Stimulated activated CD8-positive, alpha-beta memory T cell treated with anti-CD3 and anti-CD28 coated beads, Interleukin-7, amount 100 ng/mL, for 24 hours (primary cell): ENCODE measurements at places on chromosomes 5 and 9.

- no peak for DNase-seq
Observed at GRCh38 chr5:54611290-54611951, 93.9 kb downstream of the SNX18 start.

- DNase-seq, result no peak
Observed at GRCh38 chr5:130720355-130720754, 444.7 kb downstream of the HINT1 start.

GRCh38 chr5:172420235-172420939, 33.9 kb downstream of the SH3PXD2B start:
- DNase-seq, result no peak

DNA sequence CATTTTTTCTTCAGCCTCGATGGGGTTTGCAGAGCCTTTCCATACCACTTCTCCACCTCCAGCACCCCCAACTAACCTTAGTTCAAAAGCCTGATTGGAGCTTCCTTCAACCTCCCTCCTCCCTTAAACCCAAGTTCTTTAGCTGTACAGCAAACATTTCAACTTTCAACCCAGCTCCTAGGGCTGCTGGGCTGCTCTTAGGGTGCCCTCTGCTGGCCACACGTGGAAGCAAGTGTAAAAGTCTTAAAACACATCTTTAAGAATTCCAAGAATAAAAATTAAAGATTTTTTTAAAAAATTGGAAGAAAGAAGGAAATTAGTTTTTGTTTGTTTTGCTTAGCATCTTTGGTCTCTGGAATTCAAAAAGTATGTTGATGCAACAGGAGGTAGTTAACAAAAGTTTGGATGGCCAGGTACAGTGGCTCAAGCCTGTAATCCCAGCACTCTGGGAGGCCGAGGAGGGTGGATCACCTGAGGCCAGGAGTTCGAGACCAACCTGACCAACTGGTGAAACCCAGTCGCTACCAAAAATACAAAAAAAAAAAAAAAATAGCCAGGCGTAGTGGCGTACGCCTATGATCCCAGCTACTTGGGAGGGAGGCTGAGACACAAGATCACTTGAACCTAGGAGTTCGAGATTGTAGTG, 15.5 kb upstream of the HSD17B3 start:
- DNase-seq, result peak; percentile 27

- no peak for DNase-seq
Observed at GRCh38 chr9:107488375-107489143, 1.0 kb downstream of the KLF4 start.

DNA sequence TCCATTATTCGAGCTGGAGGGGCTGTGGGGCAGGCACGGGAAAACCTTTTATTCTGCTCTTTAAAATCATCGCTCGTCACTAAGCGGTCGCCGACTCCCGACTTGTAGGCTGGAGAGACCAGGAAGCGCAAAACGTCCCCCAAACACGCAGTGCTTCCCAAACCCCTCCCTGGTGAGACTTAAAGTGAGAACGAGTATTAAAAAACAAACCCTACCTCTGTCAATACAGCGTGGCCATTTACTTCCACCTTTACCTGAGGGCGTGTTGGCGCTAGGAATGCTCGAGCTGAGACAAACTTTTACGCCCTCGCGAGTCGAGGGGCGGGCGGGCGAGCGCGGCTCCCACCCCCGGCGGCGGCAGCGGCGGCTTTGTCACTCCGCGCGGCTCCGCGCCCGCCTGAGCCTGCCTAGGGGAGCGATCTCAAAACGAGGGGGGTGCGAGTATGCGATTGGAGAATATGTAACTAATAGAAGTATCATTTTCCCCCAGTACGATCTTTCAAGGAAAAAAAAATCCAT, at the start of gene NR2F1-AS1:
NR2F1-AS1 (minus strand) TSS at position 293 of the 519 bp plus-strand sequence.
- no peak for DNase-seq

- DNase-seq, result no peak
Observed at GRCh38 chr5:35877655-35878054, 21.0 kb downstream of the IL7R start.

DNA sequence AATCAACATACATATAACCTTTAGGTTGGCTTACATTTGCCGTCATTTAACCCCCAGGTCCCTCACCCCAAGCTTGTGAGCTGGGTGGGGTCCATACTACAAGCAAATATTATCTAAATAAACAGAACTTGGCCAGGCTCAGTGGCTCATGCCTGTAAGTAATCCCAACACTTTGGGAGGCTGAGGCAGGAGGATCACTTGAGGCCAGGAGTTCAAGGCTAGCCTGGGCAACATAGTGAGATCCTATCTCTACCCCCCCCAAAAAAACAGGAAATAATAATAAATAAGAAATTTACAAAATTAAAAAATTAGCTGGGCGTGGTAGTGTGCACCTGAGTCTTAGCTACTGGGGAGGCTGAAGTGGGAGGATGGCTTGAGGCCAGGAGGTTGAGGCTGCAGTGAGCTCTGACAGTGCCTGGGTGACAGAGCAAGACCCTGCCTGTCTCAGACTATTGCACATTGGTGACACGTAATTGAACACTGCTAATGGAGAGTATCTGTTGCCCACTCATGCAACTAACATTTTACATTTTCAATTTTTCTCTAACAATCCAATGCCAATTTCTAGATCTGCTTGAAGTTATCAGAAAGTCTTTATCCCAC, 18.9 kb downstream of the FNBP1 start:
- no peak for DNase-seq

DNA sequence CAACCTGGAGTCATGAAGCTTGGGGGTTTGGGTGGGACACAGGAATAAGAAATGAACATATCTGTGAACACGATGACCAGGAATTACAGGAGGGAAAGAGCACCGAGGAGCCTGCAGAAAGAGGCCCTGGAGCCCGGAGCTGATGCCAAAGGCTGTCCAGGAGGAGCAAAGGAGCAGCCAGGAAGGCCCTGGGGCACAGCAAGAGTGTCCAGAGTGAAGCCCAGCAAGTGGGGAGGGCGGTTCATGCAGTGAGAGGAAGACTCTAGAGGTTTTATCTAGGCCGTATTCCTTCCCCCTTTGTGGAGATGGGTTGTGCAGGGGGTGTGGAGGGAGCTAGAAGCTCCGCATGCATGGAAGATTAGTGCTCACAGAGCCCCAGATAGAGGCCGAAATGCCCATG, 318.4 kb downstream of the GADD45G start:
- no peak for DNase-seq

DNA sequence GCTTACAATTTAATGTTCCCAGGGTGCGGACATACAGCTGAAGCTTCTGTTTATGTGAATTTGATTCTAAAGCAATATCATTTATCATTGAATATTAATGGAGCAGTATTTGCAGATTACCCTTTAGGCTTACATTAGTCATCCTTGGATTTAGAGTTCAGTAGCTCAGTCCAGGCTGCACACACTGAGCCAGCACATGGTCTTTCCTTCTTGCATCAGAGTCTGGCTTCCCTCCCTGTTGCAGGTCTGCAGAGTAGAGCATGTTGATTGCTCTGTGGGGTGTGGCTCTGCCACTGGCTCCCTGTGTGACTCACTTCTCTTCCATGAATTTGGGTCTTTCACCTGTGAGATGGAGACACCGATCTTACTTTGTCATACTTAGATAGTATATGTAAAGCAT, 36.8 kb downstream of the NSG2 start:
- no peak for DNase-seq

DNA sequence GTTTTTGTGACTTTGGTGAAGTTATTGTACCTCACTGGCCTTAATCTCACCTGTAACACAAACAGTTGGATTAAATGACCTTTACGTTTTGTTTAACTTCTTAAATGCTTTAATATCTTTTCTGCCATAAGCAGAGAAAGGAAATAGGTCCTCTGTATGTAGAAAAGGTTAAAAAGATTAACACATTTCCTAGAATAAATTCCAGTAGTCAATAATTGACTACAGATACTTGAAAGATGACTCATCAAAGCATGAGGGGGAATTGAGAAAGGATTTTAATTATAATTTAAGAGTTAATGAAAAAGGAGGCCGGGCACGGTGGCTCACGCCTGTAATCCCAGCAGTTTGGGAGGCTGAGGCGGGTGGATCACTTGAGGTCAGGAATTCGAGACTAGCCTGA, 35.8 kb upstream of the CMYA5 start:
- no peak for DNase-seq

DNA sequence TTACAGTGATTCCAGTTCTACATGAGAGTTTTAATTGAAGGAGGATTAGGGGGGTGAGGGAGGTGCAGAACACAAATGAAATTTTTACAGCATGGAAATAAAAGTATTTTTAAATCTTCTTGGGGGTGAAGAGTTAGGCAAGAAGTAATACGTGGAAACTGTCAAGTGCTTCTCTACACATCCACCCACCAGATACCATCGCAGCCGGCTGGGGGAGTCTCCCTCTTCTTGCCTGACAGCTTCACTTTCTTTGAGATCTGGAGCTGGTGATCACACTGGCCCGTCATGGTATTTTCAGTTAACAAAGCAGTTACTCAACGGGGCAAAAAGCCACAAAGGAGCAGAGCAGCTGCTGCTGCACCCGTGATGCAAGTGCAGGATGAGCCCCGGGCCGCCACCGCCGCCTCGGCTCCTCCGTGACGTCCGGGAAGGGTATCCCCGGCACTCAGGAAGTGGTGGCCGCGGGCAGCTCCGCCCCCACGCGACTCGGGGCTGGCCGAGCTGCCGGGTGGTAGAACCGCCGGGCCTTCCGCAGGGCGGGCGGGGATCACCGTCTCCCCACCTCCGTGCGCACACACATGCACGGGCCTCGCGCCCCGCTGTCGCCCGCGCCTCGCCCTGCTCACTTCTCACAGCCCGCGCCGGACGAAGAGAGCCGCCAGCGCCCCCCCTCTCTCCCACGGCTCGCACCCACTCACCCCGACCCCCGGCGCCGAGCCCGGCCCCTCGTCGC, 2.4 kb upstream of the NR4A3 start:
- DNase-seq, result peak; percentile 77

- DNase-seq, result no peak
Observed at GRCh38 chr5:90965110-90965685, 406.6 kb downstream of the ADGRV1 start.

GRCh38 chr5:119022017-119022745, 33.8 kb upstream of the DTWD2 start:
- DNase-seq, result no peak

DNA sequence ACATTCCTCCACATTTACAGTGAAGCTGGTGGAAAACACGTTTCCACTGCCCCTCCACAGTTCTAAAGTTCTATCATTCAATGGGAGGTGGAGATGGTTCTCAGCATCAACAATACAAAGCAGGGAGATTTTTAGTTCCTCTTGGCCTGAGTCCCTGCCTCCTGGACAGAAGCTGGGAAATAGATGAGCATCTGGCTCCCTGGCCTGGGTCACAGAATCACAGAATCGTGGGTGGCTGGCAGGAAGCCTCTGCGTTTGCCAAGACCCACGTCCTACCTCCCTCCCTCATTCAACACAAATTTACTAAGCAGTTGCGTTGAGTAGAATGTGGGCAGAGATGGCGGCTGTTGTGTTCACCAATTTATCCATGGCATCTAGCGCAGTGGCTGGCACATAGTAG, 5.2 kb upstream of the PPARGC1B start:
- DNase-seq, result no peak

DNA sequence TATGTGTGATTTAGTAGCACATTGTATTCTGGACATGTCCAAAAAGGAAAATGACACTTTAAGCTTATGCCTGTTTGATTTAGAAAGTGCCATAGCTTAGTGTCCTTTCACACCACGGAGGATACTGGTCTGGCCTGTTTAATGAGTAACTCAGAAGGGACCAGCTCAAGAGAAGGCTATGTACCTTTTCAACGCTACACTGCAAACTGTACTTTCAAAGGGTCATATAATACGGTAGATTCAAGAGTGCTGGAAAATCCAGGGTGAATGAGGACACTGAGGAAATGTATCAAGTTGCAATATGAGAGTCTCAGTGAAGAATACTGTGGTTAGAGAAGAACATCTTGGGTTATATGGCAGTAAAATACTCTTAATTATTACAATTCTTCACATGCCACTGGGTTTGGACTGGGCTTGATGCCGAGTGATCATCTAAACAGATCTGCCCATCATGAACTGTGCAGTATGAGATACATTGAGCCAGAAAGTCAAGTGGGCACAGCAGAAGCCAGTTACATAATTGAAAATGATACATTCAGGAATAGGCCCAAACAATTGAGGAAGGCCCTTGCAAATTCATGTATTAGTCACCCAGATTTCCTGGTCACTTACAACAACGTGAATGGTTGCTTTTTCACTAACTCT, 1211.5 kb upstream of the CDH9 start:
- DNase-seq, result no peak

DNA sequence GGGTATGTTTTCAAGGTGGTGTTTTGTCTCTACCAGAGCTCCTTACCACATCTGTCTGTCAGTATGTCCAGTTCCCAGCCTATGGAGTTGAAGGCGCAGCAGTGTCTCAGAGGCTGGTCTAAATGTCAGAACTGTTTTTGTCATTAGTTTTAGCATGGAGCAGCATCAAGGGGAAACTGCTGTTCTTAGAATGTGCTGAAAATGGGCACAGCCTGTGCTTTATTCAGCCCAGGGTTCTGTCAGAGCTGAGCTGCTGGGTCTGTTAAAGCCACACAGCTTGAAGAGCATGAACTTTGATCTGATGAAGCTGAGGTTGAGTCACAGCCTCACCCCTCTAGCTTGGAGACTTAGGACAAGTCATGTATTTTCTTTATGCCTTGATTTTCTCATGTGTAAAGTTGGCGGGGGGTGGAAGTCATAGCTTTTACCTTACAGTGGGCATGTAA, 71.9 kb downstream of the RALGPS1 start:
- DNase-seq, result no peak

- DNase-seq, result no peak
Observed at GRCh38 chr5:76524101-76524835, 98.9 kb downstream of the F2RL2 start.

GRCh38 chr9:89634995-89635742, 30.4 kb downstream of the GADD45G start:
- DNase-seq, result no peak

DNA sequence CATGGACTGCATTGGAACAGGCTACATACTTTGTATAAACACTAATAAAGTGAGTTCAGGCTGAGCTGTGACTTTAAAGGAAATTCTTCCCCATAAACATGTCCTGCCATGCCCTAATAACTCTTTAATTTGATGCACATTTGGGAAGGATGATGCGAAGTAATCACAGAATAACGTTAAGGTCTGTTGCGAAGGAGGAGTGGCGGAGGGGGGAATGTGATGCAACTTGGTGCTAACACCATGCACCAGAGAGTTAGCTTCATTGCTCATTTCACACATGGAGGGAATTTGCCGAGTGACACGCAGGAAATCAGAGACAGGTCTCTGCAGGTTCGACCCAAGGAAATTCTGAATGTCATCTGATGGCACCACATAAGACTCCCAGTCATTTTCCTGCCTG, 32.9 kb downstream of the SLIT3 start:
- DNase-seq, result no peak
